Aortic smooth muscle cell (primary cell): ENCODE measurements at places on chromosomes 4 and X. TPM values are rescaled to one million over a fixed set of nuclear protein-coding genes. Genes with fewer than 3 reads are reported as not detected.

The SHROOM4 gene
- total RNA-seq = 2.4 and 3.0 TPM in 2 replicates

The STPG2 gene
- total RNA-seq = 0.06 and 0.13 TPM in 2 replicates

The SSX3 gene
- not detected in 2 replicates for total RNA-seq

The TCEAL7 gene
- 25.2 and 27.7 TPM in 2 replicates for total RNA-seq

The TKTL2 gene
- total RNA-seq = not detected in 2 replicates

The GPRASP1 gene
- 2.3 and 2.9 TPM in 2 replicates for total RNA-seq
